ENCODE measurements at places on chromosomes 6 and 20. TPM values are rescaled to one million over a fixed set of nuclear protein-coding genes. Genes with fewer than 3 reads are reported as not detected.

The BMP5 gene
- not detected for total RNA-seq

The BCAS1 gene
- total RNA-seq = not detected

The PCMTD2 gene
- total RNA-seq = 39.1 TPM

DNA sequence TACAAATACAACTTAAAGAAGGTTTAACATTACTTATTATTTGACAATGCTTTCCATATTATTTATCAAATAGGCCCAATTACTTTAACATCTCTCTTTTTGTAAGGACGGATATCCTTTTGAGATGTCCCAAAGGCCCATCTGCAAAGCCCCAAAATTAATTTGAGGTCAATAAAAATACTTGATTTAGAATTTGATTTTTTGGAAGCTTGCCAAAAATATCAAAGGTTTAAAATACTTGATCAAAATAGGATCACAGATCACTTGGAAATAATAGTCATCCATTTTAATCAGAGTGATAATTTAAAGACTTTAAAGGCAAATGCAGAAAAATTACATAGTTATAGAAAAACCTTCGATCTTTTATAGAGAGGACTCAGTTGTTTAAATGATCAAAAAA lies 8.1 kb downstream of the C6orf58 start:
- DNase-seq = no peak

- no peak for DNase-seq
Observed at GRCh38 chr6:144588697-144589325, 303.7 kb downstream of the UTRN start.

DNA sequence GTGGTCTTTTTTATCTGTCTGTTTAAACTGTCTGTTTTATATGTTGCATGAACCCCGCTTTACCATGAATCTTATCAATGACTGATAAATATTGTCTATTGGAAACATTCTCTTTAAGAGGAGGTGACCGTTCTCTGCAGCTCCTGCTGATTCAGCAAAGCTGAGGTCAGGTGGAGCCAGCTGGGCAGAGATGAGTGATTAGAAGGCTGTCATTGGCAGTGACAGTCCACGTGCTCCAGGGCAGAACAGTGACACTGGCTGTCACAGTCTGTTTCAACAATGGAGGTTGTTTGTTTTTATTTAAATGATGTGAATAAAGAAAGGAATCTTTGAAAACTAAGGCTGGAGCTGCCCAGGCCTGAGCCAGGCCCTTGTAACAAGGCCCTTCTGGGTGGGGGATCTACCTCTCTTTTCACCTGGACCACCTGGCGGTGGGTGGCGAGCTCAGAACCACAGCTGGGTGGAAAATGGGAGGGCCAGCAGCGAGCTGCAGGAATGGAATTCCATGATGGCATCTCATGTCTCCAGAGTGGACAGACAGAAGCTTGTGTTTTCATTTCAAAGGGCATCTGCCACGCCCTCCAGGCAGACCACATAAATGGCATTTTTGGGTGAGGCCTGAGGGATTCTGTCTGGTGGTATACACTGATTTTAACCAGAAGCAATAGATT lies 12.6 kb downstream of the SYNJ2 start:
- DNase-seq = peak; percentile 36

DNA sequence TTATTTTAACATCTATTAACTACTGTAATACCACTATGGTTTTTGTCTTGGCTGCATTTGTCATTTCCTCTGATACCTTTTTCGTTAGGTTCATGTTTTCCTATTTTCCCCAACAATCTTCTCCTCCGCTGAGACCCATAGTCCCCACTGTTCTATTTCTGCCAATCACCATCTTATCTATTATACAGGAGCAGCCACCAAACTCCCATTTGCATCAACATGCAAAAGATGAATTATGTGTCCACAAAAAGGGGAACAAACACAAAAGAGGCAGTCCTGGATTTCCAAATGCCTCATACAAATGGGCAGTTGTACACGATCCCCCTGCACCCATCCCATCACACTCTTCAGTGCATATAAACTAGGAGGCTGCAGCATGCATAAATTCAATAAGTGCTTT lies 121.7 kb upstream of the MYLIP start:
- no peak for DNase-seq

The INSM1 gene
- total RNA-seq = not detected

DNA sequence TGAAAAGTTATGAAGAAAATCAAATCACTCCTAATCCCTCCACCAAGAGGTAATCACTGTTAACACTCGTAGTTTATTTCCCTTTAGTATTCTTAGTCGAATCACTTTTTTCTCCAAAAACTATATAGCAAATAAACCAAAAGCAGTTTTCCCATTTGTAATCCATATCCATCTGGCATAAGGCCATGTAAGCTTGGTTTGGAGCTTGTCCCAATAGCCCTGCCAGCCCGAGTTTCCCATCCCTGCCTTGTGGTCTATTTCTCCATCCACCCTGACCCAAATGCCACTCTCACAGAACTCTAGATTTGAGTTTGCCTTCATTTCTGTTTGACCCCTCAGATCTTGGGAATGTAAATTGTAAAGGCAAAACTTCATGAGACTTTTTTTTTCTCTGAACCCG lies 71.8 kb upstream of the DSP start:
- peak; percentile 58 for DNase-seq
